ENCODE measurements at places on chromosomes 1 and 21. TPM values are rescaled to one million over a fixed set of nuclear protein-coding genes. Genes with fewer than 3 reads are reported as not detected.

The C1orf115 gene
- 13.2 TPM for total RNA-seq

The OR2L5 gene
- total RNA-seq, result not detected

The SV2A gene
- 1.2 TPM for total RNA-seq

The ZNF691 gene
- 11.5 TPM for total RNA-seq

The OSCP1 gene
- 12.2 TPM for total RNA-seq

The VASH2 gene
- total RNA-seq, result 1.4 TPM

DNA sequence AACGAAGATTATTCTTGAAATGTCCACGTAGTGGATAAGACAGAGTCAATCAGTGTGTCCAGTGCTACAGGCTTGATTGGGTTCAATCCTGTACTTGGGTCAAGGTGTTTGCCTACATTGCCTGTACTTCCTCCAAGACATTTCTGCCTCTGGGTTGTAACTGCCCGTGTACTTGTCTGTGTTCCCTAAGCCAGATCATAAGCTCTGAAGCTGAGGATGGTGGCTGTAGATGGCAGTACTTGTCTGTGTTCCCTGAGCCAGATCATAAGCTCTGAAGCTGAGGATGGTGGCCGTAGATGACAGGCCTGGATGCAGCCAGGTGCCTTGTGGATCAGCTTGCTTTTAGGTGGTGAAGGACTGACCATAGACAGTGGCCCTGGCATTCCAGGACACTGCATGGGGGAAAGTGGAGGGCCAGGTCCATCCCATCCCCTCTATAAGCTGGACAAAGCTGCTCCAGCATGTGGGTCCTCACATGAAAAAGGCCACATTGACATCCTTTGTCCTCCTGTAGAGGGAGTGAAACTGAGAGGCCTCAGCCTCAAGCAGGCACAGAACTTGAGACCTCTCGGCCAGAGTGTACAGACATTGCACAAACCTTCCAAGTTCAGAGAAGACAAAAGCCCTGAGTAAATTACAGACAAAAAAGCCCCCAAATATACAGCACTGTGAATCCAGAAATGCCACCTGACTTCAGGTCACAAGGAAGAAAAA lies 2.0 kb upstream of the SRM start:
- DNase-seq, result no peak

- DNase-seq, result no peak
Measured at GRCh38 chr1:44553771-44554170, 120.5 kb downstream of the TMEM53 start.

- no peak for DNase-seq
Measured at GRCh38 chr1:218748071-218748470, 402.9 kb downstream of the TGFB2 start.

DNA sequence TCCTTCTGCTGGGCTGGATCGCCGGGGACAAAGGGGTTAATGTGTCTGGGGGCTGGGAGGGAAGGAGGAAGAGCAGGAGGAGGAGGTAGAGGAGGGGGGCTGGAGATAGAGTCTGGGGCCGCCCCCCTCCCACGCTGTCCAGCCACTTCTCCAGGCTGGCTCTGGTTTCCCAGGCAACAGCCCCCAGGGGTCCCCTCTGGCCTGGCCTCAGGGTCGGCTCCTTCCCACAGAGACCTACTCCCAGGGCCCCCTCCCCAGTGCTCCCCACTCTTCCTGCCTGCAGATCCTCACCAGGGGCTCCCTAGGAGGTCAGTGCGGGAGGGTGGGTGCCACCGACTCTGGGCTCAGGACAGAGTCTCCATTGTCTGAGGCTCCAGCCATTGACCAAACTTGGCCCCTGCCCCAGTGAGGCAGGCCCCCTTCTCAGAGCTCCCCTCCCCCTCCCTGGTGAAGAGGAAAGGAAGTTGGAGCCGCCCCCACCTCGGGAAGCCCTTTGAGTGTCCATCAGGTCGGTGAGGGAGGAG lies 34.1 kb downstream of the ARHGEF10L start:
- no peak for DNase-seq

DNA sequence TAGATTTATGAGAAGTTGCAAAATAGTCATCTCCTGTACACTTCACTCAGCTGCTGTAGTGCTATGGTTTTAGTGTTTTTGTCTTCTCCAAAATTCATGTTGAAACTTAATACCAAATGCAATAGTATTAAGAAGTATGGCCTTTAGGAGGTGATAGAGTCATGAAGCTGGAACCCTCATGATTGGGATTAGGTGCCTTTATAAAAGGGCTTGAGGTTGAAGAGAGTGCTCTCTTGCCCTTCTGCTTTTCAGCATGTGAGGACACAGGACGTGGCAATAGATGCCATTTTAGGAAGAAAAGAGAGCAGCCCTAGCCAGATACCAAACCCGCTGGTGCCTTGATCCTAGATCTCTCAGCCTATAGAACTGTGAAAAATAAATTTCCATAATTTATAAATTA lies 87.6 kb downstream of the CTH start:
- DNase-seq, result no peak

GRCh38 chr21:28827422-28827821 lies 165.3 kb downstream of the LTN1 start:
- no peak for DNase-seq

DNA sequence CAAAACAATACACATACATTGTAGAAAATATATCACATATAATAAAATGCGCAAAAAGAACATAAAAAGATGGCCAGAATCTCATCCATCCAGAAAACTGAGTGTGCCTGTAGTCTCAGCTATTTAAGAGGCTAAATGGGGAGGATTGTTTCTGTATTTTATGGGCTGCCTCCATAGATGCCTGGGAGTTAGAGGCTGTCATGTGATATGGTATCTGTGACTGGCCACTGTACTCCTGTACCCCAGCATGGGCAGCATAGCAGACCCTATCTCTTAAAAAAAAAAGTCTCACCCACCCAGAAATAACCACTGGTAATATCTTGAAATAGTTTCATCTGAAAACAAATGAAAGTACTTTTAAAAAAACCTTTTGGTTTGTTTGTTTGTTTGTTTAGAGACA lies 3.5 kb upstream of the TLCD4 start:
- DNase-seq, result no peak

GRCh38 chr1:154405747-154406571 lies 816 bp downstream of the IL6R start:
- DNase-seq, result peak; percentile 69

DNA sequence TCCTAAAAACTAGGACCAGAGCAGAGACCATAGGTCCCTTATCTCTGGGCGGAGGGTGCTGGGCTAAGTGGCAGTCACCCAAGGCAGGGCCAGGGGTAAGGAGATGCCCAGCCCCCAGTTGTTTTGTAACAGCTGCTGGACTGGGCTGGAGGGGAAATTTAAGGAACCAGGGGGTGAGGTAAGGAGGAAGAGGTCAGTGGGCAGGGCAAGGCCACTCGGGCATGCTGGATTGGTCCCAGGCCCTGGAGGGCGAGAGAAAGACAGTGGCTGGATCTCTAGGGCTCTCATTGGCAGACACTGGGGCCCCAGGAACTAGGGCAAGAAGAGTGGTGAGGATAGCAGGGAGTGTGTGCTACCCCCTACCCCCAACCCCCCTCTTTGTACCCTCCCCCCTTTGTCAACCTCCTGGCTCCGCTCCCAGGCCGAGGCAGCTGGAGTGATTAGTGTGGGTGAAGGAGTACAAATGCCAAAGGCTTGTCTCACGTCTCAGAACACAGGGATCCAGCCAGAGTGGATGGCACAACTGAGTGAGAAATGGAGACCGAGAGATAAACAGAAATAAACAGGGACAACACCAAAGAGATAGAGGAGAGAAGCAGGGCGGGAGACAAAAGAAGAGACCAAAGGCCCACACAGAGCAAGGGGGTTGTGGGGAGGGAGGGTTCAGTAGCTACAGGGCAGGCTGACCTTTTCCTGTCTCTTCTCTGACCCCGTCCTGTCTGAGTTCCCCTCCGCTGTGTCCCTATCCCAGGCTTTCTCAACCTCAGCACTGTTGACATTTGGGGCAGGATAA lies 20.5 kb upstream of the THRAP3 start:
- DNase-seq, result peak; percentile 60

DNA sequence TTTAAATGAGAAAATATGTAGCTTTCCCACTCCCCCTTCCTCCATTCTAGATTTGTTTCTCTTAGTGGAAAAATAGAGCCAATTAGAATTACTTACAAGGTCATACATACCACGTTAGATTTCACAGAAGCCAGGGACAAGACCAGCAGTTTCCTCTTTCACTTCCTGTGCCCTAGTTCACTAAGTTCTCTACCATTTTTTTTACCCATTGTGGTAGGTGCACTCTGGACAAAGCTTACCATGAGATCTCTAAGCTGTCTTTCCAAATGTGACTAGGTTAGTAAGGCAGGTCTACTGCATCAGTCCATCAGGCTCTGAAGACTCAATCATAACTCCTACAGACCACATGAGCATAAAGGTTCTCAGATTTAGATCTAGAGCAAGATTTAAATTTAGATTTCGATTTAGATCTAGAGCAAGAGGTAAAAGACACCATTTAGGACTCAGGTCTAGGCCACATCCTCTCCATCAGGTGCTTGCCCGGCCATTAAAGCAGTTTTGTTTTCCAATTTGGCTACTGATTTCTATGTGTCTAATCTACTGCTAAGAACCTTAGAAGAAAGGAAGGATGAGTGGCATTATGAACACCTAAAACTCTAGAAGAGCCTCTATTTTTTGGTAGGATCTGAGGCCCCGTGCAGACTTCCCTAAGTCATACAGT lies 235.3 kb downstream of the FAF1 start:
- no peak for DNase-seq

DNA sequence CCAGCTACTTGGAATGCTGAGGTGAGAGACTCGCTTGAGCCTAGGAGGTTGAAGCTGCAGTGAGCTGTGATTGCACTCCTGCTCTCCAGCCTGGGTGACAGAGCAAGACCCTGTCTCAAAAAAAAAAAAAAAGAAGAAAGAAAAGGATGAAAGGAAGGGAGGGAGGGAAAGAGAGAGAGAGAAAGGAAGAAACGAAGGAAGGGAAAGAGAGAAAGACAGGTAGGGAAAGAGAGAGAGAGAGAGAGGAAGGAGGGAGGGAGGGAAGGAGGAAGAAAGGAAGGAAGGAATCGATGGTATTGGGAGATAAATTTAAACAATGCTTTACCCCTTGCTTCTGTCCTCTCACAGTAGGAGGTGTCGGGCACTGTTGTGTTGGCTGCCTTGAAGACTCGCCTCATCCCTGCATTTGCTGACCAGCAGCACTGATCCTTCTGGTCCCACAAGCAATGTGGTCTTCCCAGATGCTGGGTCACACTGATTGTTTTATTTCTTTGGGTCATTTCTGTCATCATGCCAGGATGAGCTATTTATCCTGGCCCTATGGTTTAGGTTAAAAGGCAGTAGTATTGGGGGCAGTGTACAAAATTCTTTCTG lies 30.9 kb downstream of the GPR137B start:
- no peak for DNase-seq

- DNase-seq, result no peak
Measured at GRCh38 chr21:42799516-42799915, 79.8 kb downstream of the WDR4 start.

- DNase-seq, result no peak
Measured at GRCh38 chr21:36591326-36591970, 107.5 kb upstream of the SIM2 start.

GRCh38 chr1:67608661-67609576 lies 76.1 kb upstream of the GADD45A start:
- no peak for DNase-seq

DNA sequence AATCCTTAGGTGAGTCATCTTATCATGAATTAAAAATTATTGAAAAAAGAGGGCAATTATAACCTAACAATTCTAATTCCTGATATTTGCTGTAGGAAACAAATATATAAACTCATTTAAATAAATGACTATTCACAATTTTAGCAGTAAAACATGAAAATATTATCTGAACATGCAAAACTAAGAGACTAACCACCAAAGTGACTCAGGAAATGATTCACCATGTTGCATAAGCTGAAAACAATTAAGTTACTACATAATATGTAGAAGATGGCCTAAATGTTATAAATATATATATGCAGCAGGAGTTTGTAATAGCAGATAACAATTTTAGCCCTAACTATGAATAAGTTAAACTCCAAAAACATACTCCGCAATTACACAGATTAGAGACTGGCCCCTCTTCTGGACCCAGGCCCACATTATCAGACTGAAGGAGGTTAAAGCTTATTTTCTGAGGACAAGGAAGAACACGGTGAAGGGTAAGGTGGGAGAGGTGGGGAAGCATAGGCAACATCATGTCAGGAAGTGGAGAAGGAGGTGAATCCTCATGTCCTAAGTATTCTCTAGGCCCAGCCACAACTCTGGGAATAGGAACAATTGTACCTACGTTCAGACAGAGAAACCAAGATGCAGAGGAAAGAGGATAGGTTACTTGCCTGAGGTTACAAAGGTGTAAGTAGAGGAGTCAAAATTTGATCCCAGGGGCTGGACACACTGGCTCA lies 15.6 kb upstream of the AIM2 start:
- no peak for DNase-seq

DNA sequence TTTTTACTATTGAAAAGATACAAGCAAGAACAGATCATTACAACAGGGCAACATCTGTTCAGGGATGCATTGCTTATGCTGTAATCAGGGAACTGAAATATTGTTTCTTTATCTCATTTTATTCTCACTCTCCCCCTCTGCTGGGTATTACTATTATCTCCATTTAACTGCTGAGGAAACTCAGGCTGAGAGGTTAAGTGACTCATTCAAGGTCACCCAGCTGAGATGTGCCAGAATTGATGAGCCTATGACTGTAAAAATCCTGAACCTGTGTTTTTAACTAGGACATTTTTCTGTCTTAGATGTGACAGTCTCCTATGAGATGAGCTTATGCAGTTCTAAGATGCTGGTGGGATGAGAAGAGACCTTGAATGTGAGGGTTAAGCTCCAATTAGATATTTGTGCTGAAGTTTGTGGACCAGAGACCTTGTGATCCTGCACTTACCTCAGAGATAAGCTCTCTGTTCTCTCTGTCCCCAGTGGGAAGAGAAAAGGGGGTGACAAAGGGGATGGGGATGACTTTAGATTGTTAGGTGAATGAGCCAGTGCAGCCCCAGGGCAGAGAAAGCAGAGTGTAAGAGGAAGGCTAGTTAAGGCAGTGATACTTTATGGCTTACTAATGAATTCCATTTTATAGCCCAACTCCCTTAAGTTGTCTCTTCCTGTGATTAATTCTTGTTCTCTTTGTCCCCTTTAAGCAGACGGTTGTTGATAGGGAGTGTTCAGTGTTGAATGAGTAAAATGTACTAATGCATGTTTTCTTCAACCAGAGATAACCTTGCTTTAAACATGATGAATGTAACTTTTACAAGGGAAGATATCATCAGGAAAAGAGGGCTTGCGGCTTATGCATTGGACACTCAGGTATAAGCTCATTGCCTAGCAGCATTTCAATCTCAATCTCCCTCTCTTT lies 111.4 kb downstream of the HLX start:
- DNase-seq, result no peak

GRCh38 chr1:39615086-39615673 lies 24.3 kb downstream of the HEYL start:
- no peak for DNase-seq

- peak; percentile 54 for DNase-seq
Measured at GRCh38 chr21:39006571-39007311, 176.5 kb downstream of the PSMG1 start.

DNA sequence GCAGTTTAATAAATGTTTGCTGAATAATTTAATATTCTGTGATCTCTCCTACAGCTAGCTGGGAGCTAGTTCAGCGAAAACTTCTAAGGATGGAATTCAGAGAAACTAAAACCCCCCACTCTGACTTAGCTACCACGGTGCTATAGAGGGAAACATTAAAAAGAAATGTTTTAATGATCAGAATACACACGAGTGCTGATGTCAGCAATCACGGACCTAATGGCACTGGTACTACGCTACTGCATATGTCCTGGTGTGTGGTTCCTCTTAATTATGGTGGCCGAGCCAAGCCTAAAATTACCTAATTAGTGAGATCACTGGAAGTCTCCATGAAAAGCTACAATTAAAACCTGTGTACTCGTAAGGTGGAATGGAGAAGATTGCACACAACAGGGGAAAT lies 23.9 kb upstream of the LSM10 start:
- no peak for DNase-seq

GRCh38 chr1:177082855-177083693 lies 81.4 kb downstream of the ASTN1 start:
- no peak for DNase-seq

All from ovary (tissue), 10 donors.